Esophagus squamous epithelium (tissue), 5 donors: ENCODE measurements at places on chromosomes 11 and 22.

DNA sequence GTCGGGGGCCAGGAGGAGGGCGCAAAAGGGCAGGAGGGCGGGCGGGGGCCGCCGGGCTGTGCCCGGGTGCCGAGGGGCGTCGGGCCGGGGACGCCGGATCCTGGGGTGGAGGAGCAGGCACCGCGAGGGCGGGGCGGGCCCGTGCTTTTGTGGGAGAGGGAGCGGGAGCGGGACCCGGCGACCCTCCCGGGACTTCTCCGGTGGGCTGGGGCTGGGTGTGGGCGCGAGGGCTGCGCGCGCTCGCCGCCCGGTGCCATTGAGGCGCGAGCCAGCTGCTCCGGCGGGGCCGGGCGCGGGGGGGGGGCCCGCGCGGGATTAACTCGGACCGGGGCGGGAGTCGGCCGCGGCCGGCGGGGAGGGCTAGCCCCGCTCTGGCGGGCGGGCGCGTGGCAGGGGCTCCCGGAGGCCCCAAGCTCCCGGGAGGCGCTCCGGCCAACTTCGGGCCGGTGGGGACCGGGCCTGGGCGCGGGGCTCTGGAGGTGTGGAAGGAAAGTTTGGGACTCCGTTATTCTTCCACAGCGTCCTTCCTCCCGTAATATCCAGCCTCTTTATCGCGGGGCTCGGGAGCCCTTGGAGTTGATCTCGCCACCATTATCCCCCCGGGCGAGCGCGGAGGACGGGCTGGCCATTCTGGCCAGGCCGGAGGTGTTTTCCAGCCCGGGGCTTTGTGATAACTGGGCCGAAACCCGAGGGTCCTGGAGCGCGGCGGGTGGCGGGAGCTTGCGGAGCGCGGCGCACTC lies 936 bp downstream of the CECR2 start:
- no peak for DNase-seq

- no peak for DNase-seq
Measured at GRCh38 chr11:122685041-122685440, 29.5 kb downstream of the UBASH3B start.

- no peak for DNase-seq
Measured at GRCh38 chr22:46042786-46043185, 65.8 kb upstream of the WNT7B start.

GRCh38 chr22:39090426-39091064 lies 6.5 kb upstream of the APOBEC3H start:
- no peak for DNase-seq

- DNase-seq, result no peak
Measured at GRCh38 chr11:35593143-35593542, 25.1 kb upstream of the FJX1 start.

DNA sequence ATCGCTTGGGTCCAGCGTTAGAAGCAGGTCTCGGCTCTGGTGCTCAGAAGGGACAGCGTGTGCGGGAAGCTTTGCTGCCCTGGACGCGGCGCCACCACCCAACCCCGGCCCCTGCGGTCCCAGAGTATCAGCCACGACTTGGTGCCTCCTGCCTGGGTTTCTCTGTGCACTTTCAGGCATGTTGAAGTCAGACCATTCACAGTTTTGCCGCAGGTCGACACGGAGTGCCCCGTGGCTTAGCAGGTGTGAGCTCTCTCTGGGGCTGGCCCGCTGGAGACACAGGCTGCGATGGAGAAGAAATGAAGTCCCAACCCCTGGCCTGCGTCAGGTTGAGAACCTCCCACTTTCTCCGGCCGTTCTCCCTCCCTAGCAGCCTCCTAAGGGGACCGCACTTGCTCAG lies 494.5 kb downstream of the BRD1 start:
- DNase-seq, result no peak

- DNase-seq, result no peak
Measured at GRCh38 chr22:16968218-16968595, 39.8 kb downstream of the GAB4 start.

GRCh38 chr22:24096758-24097115 lies 84.5 kb upstream of the SUSD2 start:
- DNase-seq, result no peak

DNA sequence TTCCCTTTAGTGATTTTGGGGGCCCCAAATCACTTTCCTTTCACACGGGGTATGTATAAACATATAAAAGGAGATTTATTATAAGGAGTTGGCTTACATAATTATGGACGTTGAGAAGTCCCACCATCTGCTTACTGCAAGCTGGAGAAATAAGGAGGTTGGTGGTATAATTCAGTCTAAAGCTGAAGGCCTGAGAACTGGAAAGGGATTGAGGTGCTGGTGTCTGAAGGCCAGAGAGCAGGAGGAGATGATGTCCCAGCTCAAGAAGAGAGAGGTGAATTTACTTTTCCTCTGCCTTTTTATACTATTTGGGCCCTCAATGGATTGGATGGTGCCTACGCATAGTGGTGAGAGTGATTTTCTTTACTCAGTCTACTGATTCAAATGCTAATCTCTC lies 1.3 kb upstream of the ZNF202 start:
- DNase-seq, result no peak

DNA sequence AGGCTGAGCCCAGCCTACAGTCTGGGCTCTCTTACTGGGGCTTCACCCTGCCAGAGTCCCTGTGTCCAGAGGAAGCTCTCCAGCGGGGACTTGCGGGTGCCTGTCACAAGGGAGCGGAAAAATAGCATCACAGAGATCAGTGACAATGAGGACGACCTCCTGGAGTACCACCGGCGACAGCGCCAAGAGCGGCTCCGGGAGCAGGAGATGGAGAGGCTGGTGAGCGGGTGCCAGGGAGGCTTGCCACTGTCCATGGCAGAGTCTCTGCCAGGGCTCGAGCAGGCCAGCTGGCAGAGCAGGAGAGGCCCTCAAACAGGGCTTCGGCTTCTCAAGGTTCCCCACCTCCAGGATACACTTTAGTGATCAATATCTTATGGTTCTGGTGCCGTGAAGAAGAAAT lies 21.0 kb downstream of the PHLDB1 start:
- DNase-seq, result no peak

DNA sequence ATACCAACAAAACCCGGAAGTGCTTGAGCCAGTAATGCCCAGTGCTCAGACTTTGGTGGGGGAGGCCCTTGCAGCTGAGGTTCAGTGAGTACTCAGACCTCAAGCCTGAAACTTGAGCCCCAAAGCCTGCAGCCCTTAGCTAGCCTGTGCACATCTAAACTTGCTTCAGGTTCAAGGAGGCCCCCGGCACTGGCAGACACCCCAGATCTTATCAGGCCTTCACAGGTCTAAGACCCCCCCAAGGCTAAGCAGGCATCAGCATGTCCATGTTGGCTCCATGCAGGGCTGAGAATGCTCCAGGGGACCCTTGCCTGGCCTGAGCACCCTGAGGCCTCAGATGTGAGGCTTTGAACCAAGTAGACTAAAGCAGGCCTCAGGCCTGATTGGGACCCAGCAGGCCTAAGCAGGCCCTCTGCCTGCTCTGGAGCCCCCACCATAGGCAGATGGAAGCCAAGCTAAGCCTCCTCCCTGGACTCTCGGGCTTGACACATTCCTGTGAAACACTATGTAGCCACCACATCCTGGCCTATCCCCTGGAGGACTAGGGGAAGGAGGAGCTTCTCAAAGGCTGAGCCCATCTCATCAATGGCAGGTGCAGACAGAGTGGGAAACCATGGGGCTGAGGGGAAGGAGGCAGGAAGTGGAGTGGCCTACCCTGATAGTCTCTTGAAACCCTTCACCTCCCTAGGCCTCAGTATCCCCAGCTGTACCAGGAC lies 1.2 kb upstream of the CASTOR1 start:
- DNase-seq, result no peak

- no peak for DNase-seq
Measured at GRCh38 chr11:1727861-1728260, 22.5 kb downstream of the IFITM10 start.

DNA sequence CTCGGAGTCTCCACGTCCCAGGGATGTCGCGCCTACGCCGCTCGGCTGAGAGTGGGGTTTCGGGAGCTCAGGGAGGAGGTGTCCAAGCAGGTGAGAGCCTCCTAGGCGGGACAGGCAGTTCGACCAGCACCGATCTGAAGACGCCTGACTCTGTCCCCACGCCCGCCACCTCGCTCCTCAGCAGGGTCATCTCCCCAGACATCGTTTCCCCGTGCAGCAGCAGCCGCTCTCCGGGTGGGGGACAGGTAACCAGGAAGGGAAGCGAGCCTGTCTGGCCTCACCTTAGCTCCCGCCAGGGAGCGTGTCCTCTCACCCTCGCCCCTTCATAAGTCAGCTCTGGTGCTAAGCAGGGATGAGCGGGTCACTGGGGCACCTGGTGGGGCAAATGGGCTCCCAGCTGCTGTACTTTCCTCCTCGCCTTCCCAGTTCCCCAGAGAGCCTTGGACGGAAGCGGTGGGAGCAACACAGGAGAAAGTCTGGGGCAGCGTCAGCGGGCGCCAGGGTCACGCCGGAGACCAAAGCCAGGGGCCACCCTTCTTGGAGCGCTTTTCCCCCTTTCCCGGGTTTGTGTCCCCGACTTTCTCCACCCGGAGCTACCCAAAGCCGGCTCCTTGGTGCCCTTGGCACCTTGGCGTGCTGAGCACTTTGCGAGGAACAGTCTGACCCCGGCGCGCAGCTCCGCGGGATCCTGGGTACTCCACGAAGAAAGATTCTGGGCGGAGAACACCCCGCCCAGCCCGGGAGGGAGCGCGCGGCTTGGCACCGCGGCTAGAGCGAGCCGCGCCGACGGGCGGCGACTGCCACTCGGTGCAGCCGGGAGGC lies 1.6 kb downstream of the SPON1 start:
- DNase-seq, result no peak

DNA sequence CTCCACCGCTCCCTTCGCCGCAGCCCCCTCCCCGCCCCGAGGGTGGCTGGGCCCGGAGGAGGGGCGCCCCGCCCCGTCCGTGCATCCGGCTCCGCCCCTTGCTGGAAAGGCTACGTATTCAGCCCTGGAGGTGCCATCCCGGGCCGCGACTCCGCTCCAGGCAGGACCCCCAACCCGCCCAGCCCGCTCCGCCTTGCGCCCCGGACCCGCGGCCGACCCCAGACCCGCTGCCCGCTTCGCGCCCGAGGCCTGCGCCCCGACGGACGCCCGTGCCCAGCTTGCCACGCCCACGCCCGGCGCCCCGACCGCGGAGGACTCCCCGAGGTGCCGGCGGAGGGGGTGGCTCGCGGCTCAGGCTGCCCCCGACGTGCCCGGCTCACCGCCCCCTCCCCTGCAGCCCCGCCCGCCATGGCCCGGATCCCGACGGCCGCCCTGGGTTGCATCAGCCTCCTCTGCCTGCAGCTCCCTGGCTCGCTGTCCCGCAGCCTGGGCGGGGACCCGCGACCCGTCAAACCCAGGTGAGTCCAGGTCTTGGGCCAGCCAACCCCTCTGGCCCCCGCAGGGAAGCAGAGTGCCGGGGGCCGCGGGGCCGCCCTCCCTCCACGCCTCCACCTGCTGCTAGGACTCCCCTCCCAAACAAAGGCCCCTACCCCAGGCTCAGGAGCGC lies at the start of gene ADM2:
TSS of gene ADM2 (plus strand) at position 104 of the 667 bp plus-strand sequence. CDS start at position 409, 305 bp downstream.
- DNase-seq, result no peak

DNA sequence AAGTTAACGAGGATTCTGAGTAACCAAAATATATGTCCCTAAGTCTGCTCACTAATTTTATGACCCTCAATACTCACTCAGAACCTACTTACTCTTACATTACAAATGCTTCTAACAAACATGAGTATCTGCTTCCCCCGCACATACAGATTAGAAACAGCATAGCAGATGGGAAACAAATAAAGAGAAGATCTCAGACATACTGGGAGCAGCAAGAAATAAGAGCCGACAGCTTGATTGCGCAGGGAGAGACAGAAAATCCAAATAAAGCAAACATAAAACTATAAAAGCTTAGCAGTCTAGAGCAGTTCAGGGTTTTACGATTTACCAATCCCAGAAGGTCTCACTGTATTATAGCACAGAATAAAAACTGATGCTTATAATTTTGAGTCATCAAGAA lies 89.1 kb upstream of the DBX1 start:
- no peak for DNase-seq

DNA sequence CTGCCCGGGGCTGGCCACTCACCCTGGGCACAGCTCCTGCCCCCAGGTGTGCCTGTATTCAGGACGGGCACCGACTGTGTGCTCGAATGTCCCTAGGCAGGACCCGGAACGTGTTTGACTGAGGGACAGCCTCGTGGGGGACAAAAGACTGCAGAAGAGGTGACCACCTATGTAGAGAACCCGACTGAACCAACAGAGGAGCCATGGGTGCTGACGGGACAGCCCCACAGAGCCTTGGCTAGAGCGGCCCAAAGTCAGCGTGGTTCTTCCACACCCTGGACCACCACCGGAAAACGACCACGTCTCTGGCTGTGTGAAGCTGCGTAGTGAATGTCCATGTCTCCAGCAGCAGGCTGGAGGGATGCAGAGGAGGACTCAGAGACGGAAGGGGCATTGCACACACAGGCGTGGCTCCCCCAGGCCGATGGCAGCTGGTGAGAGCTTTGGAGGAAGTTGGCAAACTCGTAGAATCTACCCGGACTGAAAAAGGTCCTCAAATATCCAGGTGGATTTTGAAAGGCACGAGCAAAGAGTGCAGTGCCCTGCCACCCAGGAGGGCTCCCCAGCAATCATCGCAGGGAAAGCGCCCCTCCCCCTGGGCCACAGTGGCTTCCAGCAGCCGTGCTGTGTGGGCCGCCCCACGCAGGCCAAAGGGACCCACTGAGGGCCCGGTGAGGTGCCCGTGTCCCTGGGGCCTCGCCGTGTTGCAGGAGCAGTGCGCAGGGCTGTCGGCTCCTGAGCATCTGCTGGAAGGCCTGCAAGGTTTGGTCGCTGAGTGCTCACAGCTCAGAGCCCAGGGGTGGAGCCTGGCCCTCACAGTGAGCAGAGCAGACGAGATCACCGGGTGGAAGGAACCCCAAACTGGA lies 17.5 kb upstream of the MUC5B start:
- no peak for DNase-seq

GRCh38 chr11:119754199-119754598 lies 25.2 kb upstream of the NECTIN1 start:
- no peak for DNase-seq

GRCh38 chr11:18540207-18541009 lies 13.7 kb upstream of the TSG101 start:
- DNase-seq, result no peak

- DNase-seq, result no peak
Measured at GRCh38 chr11:107916671-107917241, 11.5 kb upstream of the RAB39A start.

DNA sequence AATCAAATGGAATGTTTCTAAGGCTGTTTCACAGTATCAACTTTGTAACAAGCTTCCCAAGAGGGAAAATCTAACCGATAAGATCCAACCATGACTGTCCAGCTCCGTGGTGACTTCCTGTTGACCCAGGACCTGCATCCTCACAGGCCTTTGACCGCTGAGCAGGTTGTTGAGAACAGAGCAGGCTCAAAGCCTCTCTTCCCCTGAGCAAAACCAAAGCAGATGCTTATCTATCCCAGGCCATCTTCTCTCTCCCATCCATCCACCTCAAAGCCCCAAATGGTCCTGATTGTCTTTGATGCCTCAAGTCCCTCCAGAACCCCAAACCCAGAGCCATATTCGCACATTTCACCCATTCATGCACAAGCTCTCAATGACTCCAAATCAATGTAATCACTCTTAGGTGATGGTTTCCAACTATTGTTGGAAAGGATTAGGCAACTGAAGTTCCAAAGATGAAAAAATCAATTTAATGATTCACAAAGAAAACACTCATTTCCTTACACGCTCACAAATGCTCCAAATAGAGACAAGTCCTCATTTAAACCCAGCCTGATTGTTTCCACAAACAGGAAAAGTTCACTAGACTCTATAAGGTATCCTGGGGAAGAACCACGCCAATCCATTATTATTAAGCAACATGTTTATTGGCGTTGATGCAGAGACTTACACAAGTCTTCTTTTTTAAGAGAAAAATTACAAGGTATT lies 48.7 kb downstream of the C11orf58 start:
- no peak for DNase-seq
